ENCODE measurements at places on chromosomes 4 and X. TPM values are rescaled to one million over a fixed set of nuclear protein-coding genes. Genes with fewer than 3 reads are reported as not detected.

Gene FRG2
- total RNA-seq = not detected

Gene SYTL5
- total RNA-seq = 0.18 TPM

Gene LEF1
- total RNA-seq = 1.8 TPM

Gene PAGE5
- total RNA-seq = not detected

Gene FGF13
- 5.6 TPM for total RNA-seq

GRCh38 chr4:137531168-137531985, 917 bp downstream of the PCDH18 start:
- no peaks in the 10 kb centered on the region for H3K27me3 ChIP-seq
- peaks cover 2% of the 10 kb centered on the region for H3K4me1 ChIP-seq
- H3K36me3 ChIP-seq = no peaks in the 10 kb centered on the region
- H3K4me3 ChIP-seq = peak overlapping the region; percentile 58
- H3K27ac ChIP-seq = peak overlapping the region; percentile 94

GRCh38 chrX:23901060-23901459, 6.7 kb downstream of the APOO start:
- H3K36me3 ChIP-seq = no peaks in the 10 kb centered on the region
- H3K27ac ChIP-seq = no peak overlapping the region
- peaks cover 3% of the 10 kb centered on the region for H3K4me1 ChIP-seq
- no peak overlapping the region for H3K4me3 ChIP-seq
- DNase-seq = no peak
- H3K27me3 ChIP-seq = no peaks in the 10 kb centered on the region

- H3K27me3 ChIP-seq = no peaks in the 10 kb centered on the region
- no peak overlapping the region for H3K4me3 ChIP-seq
- H3K27ac ChIP-seq = no peak overlapping the region
Measured at GRCh38 chr4:175656649-175657048, 155.4 kb downstream of the GPM6A start.

DNA sequence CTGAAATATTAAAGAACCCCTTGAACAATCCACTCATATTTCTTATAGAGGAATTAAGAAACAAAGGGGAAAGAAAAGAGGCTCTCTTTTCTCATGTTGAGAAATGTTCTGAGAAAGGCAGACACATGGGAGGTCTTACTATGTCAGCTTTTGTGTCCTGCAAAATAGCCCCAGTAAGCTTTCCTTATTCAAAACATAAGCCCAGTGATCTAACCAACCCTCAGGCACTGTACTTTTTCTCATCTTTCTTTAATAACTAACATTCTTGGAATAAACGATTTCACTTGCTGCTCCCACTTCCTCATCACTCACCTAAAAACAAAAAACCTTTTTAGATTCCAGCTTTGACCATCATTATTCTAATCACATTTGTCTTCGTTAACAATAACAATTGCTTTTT, 115.9 kb downstream of the GLRA3 start:
- H3K4me1 ChIP-seq = no peaks in the 10 kb centered on the region
- no peak for DNase-seq
- H3K27ac ChIP-seq = no peak overlapping the region
- H3K36me3 ChIP-seq = no peaks in the 10 kb centered on the region

Data from ovary (tissue), 10 donors.